Activated gamma-delta T cell (primary cell): ENCODE measurements at places on chromosomes 12 and 14.

DNA sequence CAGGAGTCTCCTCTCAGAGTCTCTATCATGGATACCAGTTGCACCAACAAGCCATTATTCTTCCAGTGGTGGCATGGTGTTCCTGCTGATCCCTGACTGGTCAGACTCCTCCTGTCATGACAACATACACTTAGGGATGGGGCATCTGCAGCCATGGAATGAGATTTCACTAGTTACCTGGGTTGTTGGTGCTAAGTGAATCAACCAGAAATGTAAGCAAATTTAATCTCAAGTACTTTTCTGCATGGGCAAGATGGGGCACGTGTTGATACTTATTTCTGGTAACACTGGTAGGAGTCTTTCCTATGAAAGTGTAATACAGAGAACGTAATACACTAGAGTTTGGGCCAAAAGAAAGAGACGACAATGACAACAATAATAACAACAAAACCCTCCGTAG is 211.5 kb upstream of the FOXN3 start:
- no peak for DNase-seq

GRCh38 chr12:72448089-72448488 is 175.9 kb downstream of the TRHDE start:
- DNase-seq = no peak

- no peak for DNase-seq
Measured at GRCh38 chr12:93336291-93336741, 41.4 kb upstream of the NUDT4 start.

DNA sequence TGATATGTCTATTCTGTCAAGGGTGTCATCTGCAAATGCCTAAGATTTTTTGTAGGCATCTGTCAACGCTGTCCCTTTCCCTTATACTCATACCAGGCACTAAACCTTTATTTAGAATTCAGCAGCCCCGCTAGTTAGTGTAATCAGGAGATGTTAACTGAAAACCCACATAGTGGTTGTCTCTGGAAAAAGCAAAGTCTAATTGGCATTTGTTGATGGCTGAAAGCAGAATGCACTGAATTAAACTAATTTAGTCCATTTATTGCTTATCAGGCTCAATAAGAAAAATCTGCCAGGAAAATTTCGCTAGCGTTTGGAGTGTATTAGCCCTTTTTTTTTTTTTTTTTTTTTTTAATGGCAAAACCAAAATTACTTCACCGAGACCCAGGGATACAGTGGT is 34.5 kb downstream of the TDP1 start:
- no peak for DNase-seq

GRCh38 chr12:26614011-26614616 is 218.9 kb downstream of the ITPR2 start:
- no peak for DNase-seq

DNA sequence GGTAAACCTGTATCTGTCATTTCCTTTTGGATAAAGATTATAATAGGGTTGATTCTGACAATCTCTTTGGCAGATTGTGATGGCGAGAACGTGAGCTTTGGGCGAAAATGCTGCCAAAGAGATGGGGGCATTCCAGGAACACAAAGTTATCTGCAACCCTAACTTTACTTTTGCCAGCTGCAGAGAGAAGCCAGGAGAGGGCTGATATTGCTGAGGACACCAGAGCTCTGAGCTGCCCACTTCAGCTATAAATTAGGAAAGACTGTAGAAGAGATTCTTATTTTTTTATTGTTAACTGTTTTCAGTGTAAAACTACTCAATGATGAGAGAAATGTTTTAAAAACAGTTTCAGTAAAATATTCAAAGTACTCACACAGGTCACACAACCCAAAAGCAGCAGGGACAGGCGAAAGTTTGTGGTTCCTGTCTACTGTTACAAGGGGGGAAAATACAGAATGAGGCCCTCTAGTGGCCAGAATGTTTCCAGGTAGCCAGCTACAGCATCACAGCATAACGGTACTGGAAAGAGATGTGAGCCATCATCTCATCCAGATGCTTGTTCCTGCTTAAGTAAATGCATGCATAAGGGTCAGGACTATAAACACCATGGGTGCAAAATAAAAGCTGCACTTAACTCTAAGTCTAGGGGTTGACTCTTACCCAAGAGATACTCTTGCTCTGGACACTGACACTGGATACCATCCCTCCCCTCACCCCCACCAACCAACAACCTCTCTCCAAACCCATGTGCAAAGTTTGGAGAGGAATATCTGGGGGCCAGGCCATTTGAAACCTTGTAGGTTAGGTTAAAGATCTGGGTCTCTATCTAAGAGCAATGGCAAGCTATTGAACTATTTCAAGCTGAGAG is 498.4 kb downstream of the RMST start:
- no peak for DNase-seq

- DNase-seq = no peak
Measured at GRCh38 chr12:123905319-123905925, 67.2 kb downstream of the CCDC92 start.

- DNase-seq = no peak
Measured at GRCh38 chr12:106226884-106227640, 20.8 kb downstream of the CKAP4 start.

- DNase-seq = no peak
Measured at GRCh38 chr14:22572562-22573058, 16.4 kb downstream of the DAD1 start.

- no peak for DNase-seq
Measured at GRCh38 chr12:71135812-71136176, 22.0 kb downstream of the TSPAN8 start.

DNA sequence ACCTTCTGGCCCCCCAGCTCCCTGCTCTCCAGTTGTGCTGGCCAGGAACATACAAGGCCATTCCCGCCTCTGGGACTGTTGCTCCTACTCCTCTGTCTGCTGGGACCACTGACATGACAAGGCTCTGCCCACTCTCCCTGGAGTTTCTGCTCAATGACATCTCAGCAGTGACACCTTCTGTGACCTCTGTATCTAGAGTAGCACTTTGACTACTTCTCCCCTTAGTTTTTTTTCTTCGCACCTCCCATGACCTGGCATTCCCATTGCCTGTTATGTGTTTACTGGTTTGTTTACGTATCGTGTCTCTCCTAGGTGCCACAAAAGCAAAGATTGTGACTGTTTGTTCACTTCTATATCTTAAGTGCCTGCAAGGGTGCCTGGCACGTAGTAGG is 40.1 kb upstream of the TMEM263 start:
- no peak for DNase-seq
